ENCODE measurements at places on chromosomes 11 and 22. TPM values are rescaled to one million over a fixed set of nuclear protein-coding genes. Genes with fewer than 3 reads are reported as not detected.
A peak's percentile ranks its signal among the peaks of the same experiment; 100 is the strongest.

DNA sequence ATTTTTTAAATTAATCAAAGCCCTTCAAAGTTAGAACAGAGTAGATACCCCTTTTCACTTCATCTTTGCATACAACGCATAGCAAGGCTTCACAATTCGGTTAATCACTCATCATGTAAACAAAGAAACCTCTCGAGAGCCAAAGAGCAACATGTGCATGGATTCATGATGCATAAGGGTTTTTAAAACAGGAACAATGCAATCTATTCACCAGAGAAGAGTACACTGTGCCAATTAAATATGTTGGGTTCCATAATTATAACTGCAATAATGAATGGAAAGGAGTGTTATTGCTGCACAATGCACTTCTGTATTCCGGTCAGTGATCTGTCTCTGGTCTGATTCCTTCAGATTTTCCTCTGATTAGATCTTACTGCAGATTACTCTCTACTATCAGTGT lies 45.3 kb downstream of the CADM1 start:
- H3K4me1 ChIP-seq = no peaks in the 10 kb centered on the region
- H3K4me3 ChIP-seq = no peak overlapping the region
- H3K27ac ChIP-seq = no peak overlapping the region
- H3K36me3 ChIP-seq = no peaks in the 10 kb centered on the region
- no peak for DNase-seq
- H3K27me3 ChIP-seq = peaks cover 1% of the 10 kb centered on the region

DNA sequence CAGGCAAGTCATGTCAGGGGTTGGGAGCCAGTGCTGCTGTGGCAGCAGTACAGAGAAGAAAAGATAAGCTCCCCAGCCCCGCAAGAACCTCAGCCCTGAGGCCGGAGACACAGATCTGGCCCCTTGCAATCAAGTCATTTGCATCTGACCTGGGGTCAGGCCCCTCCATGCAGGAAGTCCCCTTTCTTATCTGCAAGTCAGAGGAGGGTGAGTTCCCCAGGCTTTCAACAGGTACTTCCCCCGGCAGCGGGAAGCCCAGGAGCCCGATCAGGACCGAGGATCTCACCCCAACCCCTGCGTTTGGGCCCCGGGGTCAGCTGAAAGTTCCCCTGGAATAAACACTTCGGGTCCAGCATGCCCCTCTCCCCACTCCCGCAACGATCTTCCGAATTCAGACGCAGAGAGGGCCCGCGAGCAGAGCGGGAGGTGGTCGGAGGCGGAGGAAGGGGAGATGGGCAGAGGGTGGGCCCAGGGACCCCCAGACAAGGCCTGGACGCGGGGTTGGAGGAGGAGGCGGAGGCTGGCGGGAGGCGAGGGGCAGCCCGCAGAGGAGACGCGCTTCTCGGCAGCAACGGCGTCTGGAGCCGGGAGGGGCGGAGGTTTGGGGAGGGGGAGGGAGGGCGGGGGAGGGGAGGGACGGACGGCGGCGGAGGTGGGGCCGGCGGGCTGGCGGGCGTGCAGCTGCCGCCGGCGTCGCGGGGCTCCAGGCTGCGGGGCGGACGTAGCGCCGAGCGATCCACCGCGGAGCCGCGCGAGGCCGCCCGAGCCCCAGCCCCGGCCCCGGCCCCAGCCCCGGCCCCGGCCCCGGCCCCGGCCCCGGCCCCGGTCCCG lies at the start of gene TSPAN18:
TSS of gene TSPAN18 (plus strand) at position 680 of the 831 bp plus-strand sequence. CDS start 179,455 bp downstream, outside the sequence.
- H3K27me3 ChIP-seq = peaks cover 25% of the 10 kb centered on the region
- peaks cover 35% of the 10 kb centered on the region for H3K4me1 ChIP-seq
- H3K4me3 ChIP-seq = peak within 1 kb of the TSS; percentile 73
- peak within 1 kb of the TSS; percentile 46 for H3K27ac ChIP-seq
- DNase-seq = peak; percentile 58

DNA sequence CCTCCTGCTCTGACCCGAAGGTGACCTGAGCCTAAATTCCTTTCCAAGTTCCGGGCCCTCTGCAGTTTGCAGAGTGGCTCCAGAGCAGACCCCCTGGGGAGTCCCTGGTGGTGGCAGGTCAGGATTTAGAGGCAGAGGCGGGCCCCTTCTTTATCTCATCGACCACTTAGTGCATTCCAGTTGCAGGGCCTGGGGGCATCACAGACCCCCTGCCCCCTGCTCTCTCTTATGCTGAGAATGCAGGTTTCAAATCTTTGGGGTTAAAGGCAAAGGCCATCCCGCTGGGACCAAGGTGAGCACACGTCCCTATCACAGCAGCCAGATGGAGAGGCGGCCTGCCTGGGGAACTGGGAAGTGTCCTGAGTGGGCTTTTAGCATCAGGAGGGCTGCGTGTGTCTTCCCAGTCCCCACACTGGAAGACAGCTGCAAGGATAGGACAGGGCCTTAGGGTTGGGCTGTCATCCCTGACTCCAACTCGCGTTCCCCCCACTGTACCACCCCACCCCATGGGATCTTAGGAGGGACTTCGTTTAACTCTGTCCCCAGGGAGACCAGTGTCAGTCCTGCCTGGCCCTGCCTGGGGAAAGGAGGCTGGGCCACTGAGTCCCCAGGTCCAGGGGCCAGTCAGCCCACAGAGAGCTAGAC lies 11.3 kb downstream of the DERL3 start:
- H3K4me3 ChIP-seq = no peak overlapping the region
- H3K27me3 ChIP-seq = no peaks in the 10 kb centered on the region
- H3K27ac ChIP-seq = no peak overlapping the region
- DNase-seq = no peak
- H3K4me1 ChIP-seq = peaks cover 2% of the 10 kb centered on the region

DNA sequence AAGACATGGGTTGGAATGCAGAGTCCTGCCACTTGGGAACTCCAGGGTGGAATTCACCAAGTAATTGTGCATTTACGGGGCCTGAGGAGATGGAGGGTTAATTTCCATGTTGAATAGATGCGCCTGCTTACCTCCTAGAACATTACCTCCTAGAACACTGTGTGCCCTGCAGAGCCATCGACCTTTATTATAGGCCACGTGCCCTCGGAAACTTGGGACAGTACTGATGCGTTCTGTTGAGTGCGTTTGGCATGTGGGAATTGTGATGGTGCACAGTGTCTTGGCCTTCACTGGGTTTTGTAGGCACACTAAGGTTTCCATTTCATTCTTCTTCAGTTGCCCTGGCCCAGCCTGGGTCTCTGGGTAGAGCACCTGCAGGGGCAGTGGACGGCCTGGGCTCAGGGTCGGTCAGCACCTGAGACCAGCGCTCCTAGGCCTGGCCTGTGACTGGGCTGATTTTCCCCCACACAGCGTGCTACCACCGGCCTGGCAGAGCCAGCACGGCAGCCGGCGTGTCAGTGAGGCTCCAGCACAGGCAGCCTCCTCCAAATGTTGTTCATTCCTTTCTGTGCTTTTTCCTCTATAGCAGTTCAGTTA lies 12.7 kb downstream of the TRMU start:
- H3K4me1 ChIP-seq = peaks cover 4% of the 10 kb centered on the region
- H3K36me3 ChIP-seq = peaks cover 55% of the 10 kb centered on the region
- no peak overlapping the region for H3K27ac ChIP-seq
- no peak for DNase-seq
- H3K27me3 ChIP-seq = no peaks in the 10 kb centered on the region
- no peak overlapping the region for H3K4me3 ChIP-seq

DNA sequence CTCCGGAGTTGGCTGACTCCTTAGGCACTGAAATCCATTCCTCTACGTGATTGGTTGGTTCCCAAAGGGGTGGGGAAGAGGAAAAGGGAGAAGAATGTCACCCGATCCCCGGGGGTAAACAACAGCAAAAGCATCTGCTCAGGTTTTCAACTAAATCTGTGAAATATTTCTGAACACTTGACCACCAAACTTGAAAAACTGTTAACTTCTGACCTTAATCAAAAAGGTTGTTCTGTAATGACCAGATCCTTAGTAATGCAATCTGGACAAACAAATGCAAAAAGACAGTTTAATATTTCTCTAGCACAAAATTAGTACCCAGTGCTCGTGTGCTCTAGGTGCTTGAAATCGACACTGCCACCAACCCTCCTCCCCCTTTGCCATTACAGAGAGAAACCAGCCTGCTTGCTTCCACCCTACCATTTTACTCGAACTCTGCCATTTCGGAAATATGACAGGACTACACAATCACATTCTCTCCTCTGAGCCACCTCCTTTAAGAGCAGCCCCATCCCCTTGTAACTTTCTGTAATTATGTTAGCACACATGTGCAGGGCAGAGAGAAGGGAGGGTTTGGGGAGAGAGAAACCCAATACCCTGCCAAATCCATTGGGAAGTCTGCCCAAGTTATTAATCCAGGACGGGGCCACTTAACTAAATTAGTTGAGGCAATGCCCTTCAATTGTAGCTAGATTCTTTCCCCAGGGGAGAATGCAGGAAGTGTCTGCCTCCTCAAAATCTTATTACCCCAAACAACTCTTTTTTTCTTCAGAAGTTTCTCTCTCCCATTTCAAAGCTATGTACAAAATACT lies 113.8 kb downstream of the RBFOX2 start:
- peaks cover 17% of the 10 kb centered on the region for H3K4me1 ChIP-seq
- H3K27me3 ChIP-seq = peaks cover 9% of the 10 kb centered on the region
- H3K27ac ChIP-seq = no peak overlapping the region
- no peak for DNase-seq

DNA sequence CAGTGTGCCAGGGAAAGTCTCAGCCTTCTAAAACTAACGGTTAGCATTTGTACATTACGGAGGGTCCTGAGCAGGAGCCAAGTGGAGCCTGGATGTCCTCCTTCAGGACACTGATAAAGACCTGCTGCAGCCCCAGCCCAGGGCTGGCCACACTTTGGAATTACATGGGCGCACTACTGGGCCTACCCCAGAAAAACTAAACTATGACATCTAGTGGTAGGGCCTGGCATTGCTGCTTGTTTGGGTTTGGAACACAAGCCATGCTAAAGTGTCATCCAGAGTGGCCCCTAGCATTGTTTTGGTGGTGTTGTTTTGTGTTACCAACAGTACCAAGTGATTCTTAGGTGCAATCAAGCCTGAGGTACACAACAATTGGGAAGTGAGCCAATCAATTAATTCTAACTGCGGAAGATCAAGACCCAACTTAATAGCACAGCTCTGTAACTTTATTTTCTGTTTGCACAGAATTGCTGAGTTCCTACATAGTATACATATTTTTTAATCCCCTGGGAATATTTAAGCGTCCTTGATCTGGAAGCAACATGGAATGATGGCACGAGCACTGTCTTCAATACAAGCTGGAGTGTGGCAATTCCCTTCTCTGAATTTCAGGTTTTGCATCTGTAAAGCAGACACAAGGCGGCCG lies 340.7 kb downstream of the LARGE1 start:
- peak; percentile 43 for DNase-seq
- no peak overlapping the region for H3K4me3 ChIP-seq
- no peaks in the 10 kb centered on the region for H3K27me3 ChIP-seq
- no peaks in the 10 kb centered on the region for H3K36me3 ChIP-seq

The OR2AT4 gene
- total RNA-seq = not detected

The WNT7B gene
- total RNA-seq = not detected

DNA sequence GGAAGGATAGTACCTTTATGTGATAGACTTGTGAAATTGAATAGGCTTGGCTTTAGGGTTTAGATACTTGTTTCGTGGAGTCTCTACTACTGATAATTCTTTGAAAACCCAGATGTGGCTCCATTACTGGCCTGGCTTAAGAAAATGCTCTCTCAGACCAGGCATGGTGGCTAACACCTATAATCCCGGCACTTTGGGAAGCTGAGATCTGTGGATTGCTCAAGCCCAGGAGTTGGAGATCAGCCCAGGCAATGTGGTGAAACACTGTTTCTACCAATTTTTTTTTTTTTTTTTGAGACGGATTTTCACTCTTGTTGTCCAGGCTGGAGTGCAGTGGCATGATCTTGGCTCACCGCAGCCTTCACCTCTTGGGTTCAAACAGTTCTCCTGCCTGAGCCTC lies 40.9 kb downstream of the ATG13 start:
- peaks cover 17% of the 10 kb centered on the region for H3K36me3 ChIP-seq
- no peaks in the 10 kb centered on the region for H3K4me1 ChIP-seq
- DNase-seq = no peak
- H3K4me3 ChIP-seq = no peak overlapping the region

DNA sequence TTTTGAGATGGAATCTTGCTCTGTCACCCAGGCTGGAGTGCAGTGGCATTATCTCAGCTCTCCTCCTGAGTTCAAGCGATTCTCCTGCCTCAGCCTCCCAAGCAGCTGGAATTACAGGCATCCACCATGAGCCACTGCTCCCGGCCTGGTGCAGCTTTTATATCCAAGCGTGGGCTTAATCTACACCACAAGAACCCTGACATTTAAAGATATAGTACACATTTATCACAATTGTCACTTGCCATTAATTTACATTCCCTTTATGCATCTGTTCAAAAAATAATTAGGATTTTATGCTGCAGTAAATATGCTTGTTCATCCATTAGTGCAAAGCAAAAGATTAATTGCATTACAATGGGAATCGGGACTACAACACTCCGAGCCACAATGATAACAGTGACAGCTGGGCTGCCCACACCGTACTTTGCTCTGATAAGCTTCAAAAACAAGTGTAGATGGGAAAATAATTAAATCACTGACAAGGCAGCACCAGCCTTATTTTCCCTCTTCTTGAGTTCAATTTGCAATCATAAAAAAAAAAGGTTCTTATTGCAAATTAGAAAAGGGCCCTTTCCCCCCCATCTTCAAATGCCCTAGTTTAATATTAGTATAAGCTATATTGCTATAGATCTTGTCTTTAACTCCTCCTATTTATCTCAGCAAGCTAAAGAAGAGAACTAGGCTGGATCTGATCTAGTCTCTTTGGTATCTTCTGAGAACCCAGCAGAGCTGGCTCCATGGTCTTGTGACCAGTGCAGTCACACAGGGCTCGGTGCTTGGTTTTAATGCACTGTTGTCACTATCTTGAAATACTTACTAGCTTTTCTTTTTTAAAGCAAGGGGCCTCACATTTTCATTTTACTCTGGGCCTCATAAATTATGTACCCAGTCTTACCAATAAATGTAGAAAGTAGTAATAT lies 206.2 kb upstream of the LRRC4C start:
- DNase-seq = no peak
- no peak overlapping the region for H3K4me3 ChIP-seq

DNA sequence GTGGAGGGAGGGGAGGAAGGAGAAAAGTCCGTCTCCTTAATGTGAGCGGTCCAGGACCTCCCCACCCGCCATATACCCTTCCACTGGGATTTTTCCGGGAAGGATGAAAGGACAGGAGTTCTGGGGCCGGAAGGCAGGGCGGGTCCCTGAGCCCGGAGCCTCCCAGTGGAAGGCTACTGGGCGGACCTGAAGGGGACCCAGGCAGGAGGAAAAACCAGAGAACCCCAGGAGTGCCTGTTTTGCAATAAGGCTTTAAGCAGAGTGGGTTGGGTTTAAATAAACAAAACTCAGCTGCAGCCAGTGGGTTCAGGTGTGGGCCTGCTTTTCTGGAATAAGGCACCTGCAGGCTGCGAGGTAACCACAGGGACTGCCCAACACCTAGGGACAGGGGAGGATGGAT lies 1.7 kb upstream of the CELSR1 start:
- peaks cover 10% of the 10 kb centered on the region for H3K4me1 ChIP-seq
- no peak overlapping the region for H3K4me3 ChIP-seq
- H3K36me3 ChIP-seq = no peaks in the 10 kb centered on the region
- DNase-seq = no peak
- H3K27ac ChIP-seq = no peak overlapping the region
- H3K27me3 ChIP-seq = peaks cover 42% of the 10 kb centered on the region

GRCh38 chr11:109641549-109641948 lies 219.6 kb downstream of the C11orf87 start:
- no peaks in the 10 kb centered on the region for H3K36me3 ChIP-seq
- H3K4me3 ChIP-seq = no peak overlapping the region
- H3K4me1 ChIP-seq = no peaks in the 10 kb centered on the region
- DNase-seq = peak; percentile 7
- H3K27me3 ChIP-seq = no peaks in the 10 kb centered on the region
- no peak overlapping the region for H3K27ac ChIP-seq
